Activated CD4-positive, alpha-beta T cell treated with anti-CD3 and anti-CD28 coated beads, Interleukin-2, Interleukin-4, amounts not matched to agents 100 ng/mL and 50 ng/mL, durations not matched to agents 16 hours and 8 hours (primary cell): ENCODE measurements at places on chromosomes 16 and 17.

DNA sequence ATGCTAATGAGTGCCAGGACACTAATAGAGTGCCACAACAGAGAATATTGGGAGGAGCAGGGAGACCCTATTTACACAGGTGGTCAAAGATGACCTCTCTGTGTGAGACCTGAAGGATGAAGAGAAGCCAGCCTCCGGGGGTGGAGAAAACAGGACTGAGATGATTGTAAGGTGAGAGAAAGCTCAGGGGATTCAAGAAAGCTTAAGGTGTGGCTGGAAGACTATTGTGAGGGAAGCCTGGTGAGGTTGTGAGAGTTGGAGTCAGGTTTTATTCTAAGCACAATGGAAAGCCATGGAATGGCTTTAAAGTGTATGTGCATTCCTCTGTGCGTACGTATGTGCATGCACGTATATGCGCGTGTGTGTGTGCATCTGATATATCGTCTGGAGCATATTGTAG lies 10.4 kb upstream of the MARCHF10 start:
- no peak for DNase-seq

- DNase-seq: no peak
Observed at GRCh38 chr16:62989480-62989879, 953.2 kb upstream of the CDH8 start.

GRCh38 chr16:290015-290680 lies 7.2 kb downstream of the PDIA2 start:
- no peak for DNase-seq

- no peak for DNase-seq
Observed at GRCh38 chr16:260326-260725, 15.4 kb downstream of the RGS11 start.

DNA sequence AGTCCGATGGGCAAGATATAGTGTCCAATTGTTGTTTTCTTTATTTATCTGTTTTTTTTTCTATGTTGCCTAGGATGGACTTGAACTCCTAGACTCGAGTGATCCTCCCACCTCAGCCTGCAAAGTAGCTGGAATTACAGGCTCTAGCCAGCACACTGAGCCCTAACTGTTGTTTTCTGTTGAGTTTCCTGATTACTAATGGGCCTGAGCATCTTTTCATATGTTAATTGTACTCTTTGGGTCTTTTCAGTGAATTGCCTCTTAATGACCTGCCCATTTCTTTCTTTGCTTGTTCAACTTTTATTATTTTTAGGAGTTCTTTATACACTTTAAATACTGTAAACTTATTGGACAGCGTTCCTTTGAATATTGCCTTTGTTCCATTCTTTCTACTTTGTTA lies 213.0 kb downstream of the HS3ST3B1 start:
- DNase-seq: no peak

DNA sequence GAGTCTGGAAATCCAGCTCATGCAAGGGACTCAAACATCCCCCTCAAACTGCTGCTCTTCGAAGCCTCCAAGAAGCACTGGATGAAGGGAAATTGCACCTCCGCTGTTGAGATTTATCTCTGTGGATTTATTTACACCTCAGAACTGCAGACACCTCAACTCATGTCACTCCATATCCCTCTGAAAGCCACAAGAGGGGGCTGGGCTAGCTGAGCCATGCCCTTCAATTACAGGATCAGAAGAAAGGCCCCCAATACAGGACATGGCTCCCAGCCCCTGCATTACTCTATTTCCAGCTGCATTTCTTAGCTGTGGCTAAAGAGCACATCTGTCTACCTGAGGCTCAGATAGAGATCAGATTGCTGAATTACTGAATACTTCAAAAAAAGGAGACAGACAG lies 103.1 kb upstream of the DYNLRB2 start:
- no peak for DNase-seq

- peak; percentile 55 for DNase-seq
Observed at GRCh38 chr16:56279132-56279531, 87.8 kb downstream of the GNAO1 start.

GRCh38 chr17:67217446-67217845 lies 27.6 kb downstream of the HELZ start:
- DNase-seq: no peak

GRCh38 chr17:76791053-76791980 lies 53.4 kb downstream of the MFSD11 start:
- peak; percentile 35 for DNase-seq

GRCh38 chr17:7014995-7015958 lies 2.9 kb downstream of the RNASEK start:
- peak; percentile 89 for DNase-seq

DNA sequence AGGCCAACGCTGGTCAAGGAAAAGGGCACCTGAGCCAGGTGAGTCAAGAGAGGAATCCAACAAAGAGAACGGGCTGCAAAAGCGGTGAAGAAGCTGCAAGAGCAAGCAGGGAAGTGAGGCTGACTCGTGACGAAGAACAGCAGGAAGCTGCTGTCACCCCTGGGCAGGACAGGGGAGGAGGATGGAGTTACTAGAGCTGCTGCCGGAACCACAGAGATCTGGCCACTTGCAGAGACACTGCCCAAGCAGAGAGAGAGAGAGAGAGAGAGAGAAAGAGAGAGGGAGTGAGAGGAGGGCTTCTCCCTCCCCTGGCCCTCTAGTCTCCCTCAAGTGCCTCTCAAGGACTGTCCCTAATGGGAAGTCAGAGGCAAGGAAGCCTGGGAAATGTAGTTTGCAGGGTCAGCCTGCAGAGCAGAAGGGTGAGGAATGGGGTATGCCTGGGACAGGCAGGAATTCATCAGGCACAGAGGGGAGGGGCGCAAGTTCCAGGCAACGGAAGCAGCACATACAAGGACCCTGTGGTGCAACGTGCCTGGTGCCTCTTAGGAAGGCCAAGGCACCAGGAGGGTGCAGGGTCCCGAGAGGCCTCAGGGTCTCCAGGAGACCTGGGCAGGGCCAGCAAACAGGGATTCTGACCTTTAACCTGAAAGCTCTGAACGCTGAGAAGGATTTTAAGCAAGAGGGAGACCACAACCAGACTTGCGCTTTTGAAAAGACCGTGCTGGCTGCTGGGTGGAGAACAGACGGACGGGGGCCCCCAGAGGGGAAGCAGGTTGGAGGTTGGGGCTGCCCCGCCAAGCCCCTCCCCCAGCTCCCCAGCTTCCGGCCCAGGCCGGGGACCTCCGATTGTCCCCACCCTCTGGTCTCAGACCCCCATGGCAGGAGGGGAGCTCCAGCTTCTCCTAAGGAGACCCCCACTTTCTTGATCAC lies 45.8 kb upstream of the CIBAR2 start:
- no peak for DNase-seq

DNA sequence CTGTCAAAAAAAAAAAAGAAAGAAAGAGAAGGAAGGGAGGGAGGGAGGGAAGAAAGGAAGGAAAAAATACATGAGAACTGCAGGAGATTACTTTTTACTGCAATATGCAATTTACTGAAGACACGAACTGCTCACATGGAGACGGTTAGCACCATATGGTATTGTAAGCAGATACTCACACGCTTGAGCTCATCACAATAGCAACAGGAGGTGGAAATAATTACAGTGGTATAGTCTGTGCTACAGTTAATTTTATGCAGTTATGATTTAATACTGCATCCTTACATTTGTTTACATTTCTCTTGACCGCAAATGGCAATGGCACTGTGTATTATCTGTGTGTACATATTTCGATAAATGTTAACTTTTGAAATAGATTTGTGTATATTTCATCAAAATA lies 21.4 kb upstream of the SLC46A1 start:
- no peak for DNase-seq

DNA sequence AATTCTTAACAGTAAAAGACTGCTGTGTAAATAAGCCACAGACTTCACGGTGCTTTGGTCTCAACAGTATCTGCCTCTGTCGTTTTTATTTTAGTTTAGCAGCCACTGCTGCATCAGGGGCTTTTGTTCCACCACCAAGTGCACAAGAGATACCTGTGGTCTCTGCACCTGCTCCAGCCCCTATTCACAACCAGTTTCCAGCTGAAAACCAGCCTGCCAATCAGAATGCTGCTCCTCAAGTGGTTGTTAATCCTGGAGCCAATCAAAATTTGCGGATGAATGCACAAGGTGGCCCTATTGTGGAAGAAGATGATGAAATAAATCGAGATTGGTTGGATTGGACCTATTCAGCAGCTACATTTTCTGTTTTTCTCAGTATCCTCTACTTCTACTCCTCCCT lies 7.9 kb downstream of the HERPUD1 start:
- DNase-seq: no peak

- DNase-seq: no peak
Observed at GRCh38 chr16:17029602-17030350, 441.0 kb downstream of the XYLT1 start.

DNA sequence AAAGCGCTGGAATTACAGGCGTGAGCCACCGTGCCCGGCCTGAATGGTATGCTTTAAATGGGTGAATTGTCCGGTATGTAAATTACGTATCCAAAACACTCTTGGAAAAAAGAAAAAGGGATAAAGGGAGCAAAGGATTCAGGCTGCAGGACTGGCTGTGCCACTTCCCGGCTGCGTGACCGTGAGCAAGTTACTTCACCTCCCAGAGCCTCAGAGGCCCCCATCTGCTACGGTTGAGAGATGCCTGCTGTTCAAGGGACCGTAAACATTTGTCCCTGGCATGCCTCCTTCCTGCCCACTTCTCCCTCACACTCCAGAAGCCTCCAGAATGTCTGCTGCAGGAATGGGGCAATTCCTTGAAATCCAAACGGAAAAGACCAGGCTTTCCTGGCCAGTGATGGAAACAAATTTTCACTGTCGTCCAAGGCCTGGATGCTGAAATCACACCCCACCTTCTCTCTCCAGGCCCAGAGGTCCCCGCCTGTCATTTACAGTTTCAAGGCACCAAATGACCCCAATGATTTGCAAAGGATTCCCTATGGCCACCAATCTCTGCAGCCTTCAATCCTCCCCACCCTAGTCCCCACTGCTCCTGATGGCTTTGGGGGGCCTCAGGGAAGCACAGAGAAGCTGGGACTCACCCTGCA lies 22.9 kb upstream of the LITAF start:
- DNase-seq: no peak

DNA sequence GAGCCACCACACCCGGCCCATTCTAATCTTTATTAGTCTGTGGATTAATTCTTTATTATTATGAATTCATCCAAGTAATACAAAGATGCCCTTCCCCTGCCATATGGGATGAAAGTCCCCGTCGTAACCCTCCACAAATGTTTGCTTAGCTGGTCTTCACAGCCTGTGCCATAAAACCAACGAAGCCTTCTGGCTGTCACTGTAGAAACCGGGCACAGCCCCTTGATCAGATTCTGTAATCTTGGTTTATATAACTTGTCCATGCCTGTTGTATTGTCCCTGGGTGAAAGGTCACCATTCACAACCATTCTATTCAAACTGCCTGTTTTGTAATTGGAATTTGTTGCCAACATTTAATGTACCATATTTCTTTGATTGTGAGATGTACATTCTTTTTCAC lies 66.5 kb downstream of the ATP2C2 start:
- DNase-seq: no peak

- DNase-seq: no peak
Observed at GRCh38 chr17:67150826-67151225, 94.2 kb downstream of the HELZ start.

DNA sequence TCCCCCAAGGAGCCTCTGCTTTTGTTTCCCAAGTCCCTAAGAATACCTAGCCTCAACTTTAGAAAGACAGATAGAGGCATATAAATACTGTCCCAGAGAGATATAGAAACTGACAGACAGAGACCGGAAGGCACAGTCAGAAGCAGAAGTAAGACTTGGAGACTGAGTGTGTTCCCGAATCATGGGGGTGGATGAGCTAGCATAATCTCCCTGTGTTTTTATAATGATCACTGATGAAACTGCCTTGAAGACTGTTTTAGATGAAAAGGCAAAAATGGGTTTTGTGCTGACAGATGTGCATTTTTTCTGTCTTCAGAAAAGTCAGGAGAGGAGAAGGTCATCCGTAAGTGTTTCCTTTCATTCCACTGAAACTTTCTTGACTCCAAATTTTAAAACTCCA lies 8.3 kb upstream of the PSMD3 start:
- no peak for DNase-seq

- no peak for DNase-seq
Observed at GRCh38 chr17:37513711-37514110, 24.0 kb downstream of the DUSP14 start.

GRCh38 chr17:80443498-80443897 lies 28.5 kb downstream of the ENDOV start:
- DNase-seq: no peak

GRCh38 chr17:46982577-46982976 lies 3.5 kb upstream of the RPRML start:
- DNase-seq: no peak
